DMS 273 treated with DMSO at 0.1 percent for 48 hours (cell line): ENCODE measurements at places on chromosomes 12 and 14.

GRCh38 chr12:65941388-65941787 lies 117.1 kb downstream of the HMGA2 start:
- no peak for DNase-seq

DNA sequence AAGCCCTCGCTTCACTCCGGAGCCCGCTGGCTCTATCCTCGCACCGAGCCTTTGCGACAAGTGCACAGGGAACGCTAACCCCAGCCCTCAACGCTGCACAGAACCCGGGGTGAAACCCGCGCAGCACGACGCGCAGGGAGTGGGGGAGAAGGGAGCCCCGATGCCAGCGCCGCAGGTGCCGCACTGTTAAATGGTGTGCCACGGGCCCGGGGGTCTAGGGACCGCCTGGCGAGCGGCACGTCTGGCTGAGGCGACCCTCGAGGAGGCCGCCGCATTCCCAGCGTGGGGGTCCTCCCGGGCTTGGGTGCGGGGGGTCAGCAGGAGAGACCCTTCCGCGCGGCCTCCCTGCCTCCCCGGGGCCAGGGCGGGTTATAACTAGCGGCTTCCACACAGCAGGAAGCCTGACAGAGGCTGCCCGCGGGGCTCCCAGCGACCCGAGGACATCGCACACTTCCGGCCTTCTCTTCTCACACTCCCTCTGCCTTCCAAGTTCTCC lies 23.8 kb upstream of the LRTM2 start:
- DNase-seq: no peak

- DNase-seq: no peak
These were observed 1296.6 kb downstream of the AACS start for GRCh38 chr12:126361804-126362203.

- DNase-seq: no peak
These were observed 15.5 kb downstream of the KIF21A start for GRCh38 chr12:39427360-39427808.

GRCh38 chr14:59346796-59347510 lies 118.2 kb downstream of the GPR135 start:
- no peak for DNase-seq

DNA sequence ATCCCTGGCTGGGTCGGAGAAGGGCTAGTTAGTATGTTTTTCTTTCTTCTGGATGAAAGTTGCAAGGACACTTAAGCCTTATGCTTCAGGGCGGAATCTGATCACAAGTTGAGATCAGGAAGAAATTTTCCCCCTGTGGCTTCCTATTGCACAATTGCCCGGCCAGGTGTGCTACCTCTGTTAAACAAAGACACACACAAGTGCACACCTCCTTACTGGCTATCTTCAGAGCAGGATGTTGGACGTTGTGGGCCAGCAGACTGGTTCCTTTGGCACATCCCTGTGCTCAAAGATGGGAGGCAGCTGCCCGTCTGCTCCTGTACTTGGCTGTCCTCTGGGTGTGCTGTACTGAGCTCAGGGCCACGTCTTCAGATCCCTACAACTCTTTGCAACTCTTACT lies 19.1 kb downstream of the ETV6 start:
- DNase-seq: no peak

GRCh38 chr12:107441665-107442300 lies 243.8 kb upstream of the PWP1 start:
- no peak for DNase-seq

DNA sequence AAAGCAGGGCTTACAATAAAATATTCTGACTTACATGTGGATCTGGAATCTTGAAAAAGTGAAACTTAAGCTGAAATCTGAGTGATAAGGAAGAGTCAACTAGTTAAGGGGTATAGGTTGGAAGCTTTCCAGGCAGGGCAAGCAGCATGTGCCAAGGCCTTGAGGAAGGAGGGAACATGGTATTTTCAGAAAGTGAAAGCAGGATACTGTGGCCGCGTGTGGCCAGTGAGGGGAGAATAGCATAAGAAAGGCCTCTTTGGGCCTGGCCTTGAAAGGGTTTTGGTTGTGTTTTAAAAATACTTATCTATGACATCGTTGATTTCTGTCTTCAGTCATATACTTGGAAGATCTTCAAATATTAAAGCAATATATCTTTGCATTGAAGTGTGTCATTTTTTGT lies 213.4 kb downstream of the AKAP6 start:
- no peak for DNase-seq

DNA sequence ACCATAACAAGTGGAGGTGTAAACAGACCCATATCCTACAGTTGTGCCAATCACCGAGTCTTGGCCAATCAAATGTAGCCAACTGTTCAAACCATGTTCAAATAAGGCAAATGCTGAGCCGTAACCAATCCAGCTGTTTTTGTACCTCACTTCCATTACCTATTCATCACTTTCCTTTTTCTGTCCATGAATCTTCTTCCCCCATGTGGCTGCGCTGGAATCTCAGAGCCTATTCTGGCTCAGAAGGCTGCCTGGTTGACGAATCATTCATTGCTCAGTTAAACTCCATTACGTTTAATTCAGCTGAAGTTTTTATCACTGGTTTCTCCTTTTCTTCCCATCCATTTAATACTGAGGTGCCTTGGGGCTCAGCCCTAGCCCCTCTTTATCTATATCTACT lies 71.1 kb downstream of the TBC1D30 start:
- no peak for DNase-seq

- DNase-seq: no peak
These were observed 129.9 kb upstream of the FRMD6 start for GRCh38 chr14:51521764-51522163.

GRCh38 chr14:59377991-59378601 lies 87.1 kb downstream of the GPR135 start:
- DNase-seq: no peak

DNA sequence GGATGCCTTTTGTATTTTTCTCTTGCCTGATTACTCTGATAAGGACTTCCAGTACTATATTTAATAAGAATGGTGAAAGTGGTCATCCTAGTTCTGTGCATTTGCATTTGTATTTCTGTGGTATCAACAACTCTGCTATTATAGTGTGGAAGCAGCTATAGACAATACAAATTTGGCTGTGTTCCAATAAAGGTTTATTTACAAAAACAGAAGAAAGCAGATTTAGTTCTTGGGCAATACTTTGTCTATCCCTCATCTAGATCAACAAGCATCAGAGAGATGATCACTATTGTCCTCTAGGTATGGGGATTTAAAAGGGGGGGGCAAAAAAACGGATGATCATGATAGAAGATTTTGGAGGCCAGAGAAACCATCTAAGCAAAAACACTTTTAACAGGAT lies 19.1 kb upstream of the BTG1 start:
- DNase-seq: no peak

DNA sequence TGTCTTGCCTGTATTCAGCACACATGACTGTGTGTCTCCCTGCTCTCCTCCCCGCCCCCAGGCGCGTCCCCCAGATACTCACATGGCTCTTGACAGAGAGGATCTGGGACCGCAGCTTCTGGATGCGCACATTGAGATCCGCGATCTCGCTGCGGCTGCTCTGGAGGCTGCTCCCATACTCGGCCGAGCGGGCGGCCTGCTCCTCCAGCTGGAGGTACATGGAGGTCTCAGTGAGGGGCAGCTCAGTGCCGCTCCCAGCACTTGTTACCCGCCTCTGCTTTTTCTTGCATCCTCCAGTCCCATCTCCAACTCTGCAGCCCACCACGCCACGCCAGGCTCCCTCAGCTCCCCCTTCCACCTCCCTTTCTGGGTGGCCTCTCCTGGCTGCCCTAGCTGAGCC lies 18.9 kb downstream of the KRT80 start:
- DNase-seq: no peak
